ENCODE measurements at places on chromosomes 5 and 9. TPM values are rescaled to one million over a fixed set of nuclear protein-coding genes. Genes with fewer than 3 reads are reported as not detected.

Gene PCSK5
- total RNA-seq = 6.9 TPM

GRCh38 chr9:108621991-108622855, 233.6 kb downstream of the ACTL7B start:
- DNase-seq = no peak
- no peaks in the 10 kb centered on the region for H3K36me3 ChIP-seq
- no peak overlapping the region for H3K4me3 ChIP-seq
- H3K27me3 ChIP-seq = no peaks in the 10 kb centered on the region

Gene TAS2R1
- total RNA-seq = not detected

Gene ARHGEF28
- total RNA-seq = 6.1 TPM

GRCh38 chr9:82271106-82271561, 282.6 kb downstream of the SPATA31D1 start:
- H3K27me3 ChIP-seq = no peaks in the 10 kb centered on the region
- no peak overlapping the region for H3K4me3 ChIP-seq
- no peak for DNase-seq
- 0 out of 2 replicates have a peak, but pooled peaks cover 3% of the 10 kb centered on the region for H3K4me1 ChIP-seq

- no peak overlapping the region for H3K4me3 ChIP-seq
- no peak overlapping the region for H3K27ac ChIP-seq
- H3K27me3 ChIP-seq = no peaks in the 10 kb centered on the region
- no peaks in the 10 kb centered on the region for H3K4me1 ChIP-seq
Measured at GRCh38 chr9:118262191-118262590, 558.0 kb downstream of the TLR4 start.

Gene KIAA1958
- total RNA-seq = 18.5 TPM

- peaks cover 3% of the 10 kb centered on the region for H3K4me1 ChIP-seq
- no peak overlapping the region for H3K27ac ChIP-seq
- H3K27me3 ChIP-seq = peaks cover 23% of the 10 kb centered on the region
- DNase-seq = no peak
Measured at GRCh38 chr9:98583417-98583816, 125.3 kb downstream of the GABBR2 start.

DNA sequence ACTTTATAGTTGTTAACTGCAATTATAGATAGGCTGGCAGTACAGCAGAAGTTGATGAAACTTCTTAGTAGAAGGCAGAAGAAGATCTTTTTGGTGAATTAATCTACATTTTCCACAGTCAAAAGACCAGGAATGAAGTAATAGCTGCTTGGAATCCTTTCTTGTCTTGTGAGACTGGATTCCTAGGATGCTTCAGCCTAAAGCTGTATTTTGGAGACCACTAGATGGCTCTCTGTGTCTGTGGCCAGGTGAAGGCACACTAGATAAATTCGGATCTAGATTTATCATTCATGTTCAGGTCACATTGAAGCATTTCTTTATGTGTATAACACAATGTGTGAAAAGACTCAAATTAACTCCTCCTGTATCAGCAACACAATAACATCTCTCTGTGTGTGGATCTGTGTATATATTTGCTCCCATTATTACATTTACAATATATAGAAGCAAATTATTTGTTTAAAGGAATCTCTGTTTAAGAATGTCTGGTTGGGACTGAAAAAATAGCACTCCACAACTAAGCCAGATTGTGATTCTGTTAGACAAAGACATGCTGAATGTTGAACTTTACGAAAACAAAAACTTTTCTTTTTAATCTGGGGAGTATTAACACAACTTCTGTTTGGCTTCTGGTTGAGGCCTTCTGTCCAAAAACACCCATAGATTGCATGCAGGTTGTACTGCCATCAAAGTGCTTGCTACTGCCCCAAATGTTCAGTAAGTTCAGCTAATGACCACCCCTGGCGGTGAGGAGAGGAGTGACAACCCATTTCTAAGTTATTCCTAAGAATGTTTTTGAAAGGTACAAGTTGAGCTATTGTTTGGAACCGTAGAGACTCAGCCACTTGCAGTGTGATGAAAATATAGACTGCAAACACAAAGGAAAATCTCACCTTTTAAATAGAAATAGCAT, 10.6 kb downstream of the GRIN3A start:
- no peaks in the 10 kb centered on the region for H3K4me1 ChIP-seq
- H3K27ac ChIP-seq = no peak overlapping the region
- no peaks in the 10 kb centered on the region for H3K36me3 ChIP-seq
- no peak overlapping the region for H3K4me3 ChIP-seq
- H3K27me3 ChIP-seq = no peaks in the 10 kb centered on the region

DNA sequence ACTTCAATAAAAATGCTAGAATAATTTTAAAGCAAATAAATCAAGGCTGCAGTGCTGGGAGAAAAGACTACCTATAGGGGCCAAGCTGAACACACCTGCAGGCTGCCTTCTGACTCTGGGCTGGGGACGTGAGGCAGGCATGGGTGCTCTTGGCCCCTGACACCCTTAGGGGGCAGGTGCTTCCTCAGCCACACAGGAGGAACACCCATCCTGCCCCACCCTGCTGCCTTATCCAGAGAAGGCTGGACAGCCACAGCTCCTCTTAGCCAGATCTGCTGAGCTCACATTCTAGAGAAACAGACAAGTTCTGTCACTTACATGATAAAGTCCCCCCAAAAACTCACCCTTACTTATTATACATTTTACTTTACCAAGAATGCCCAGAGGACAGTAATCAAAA, 6.6 kb upstream of the LMX1B start:
- H3K4me3 ChIP-seq = no peak overlapping the region
- no peaks in the 10 kb centered on the region for H3K27me3 ChIP-seq
- no peak overlapping the region for H3K27ac ChIP-seq
- H3K36me3 ChIP-seq = no peaks in the 10 kb centered on the region

DNA sequence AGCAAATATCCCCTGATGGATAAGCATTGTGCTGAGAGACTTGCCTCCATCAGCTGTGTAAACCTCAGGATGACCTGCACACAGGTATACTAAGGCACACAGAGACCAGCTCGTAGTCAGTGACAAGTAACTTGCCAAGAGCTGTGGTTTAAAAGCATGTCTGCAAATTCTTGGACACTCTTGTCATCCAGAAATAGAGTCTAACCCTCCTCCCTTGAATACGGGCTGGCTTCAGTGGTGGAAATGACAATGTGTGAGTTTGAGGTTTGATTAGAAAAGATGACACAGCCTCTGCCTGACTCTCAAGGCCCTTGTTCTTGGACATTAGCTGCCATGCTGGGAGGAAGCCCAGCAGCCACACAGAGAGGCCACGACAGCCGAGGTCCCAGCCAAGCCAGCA, 114.4 kb downstream of the GADD45G start:
- H3K4me3 ChIP-seq = no peak overlapping the region
- peaks cover 6% of the 10 kb centered on the region for H3K27me3 ChIP-seq
- H3K4me1 ChIP-seq = 0 out of 2 replicates have a peak, but pooled peaks cover 3% of the 10 kb centered on the region
- no peak overlapping the region for H3K27ac ChIP-seq

Gene ARHGEF39
- total RNA-seq = 29.8 TPM

Gene GNPDA1
- 45.6 TPM for total RNA-seq

GRCh38 chr9:37251452-37251851, 131.1 kb downstream of the ZCCHC7 start:
- no peaks in the 10 kb centered on the region for H3K36me3 ChIP-seq
- H3K4me3 ChIP-seq = no peak overlapping the region
- DNase-seq = no peak
- no peaks in the 10 kb centered on the region for H3K27me3 ChIP-seq

- no peak overlapping the region for H3K4me3 ChIP-seq
- no peak overlapping the region for H3K27ac ChIP-seq
- H3K27me3 ChIP-seq = no peaks in the 10 kb centered on the region
- no peaks in the 10 kb centered on the region for H3K4me1 ChIP-seq
- no peak for DNase-seq
- no peaks in the 10 kb centered on the region for H3K36me3 ChIP-seq
Measured at GRCh38 chr5:37553720-37554404, 174.7 kb downstream of the WDR70 start.

GRCh38 chr5:54156577-54156976, 153.8 kb downstream of the ARL15 start:
- no peaks in the 10 kb centered on the region for H3K27me3 ChIP-seq
- H3K36me3 ChIP-seq = no peaks in the 10 kb centered on the region
- H3K4me1 ChIP-seq = no peaks in the 10 kb centered on the region

Gene NR2F1
- total RNA-seq = 51.2 TPM

- H3K36me3 ChIP-seq = 0 out of 2 replicates have a peak, but pooled peaks cover 4% of the 10 kb centered on the region
- H3K27ac ChIP-seq = no peak overlapping the region
- H3K27me3 ChIP-seq = no peaks in the 10 kb centered on the region
- DNase-seq = no peak
- peaks cover 8% of the 10 kb centered on the region for H3K4me1 ChIP-seq
- H3K4me3 ChIP-seq = no peak overlapping the region
Measured at GRCh38 chr9:19286634-19287188, 56.2 kb downstream of the DENND4C start.

GRCh38 chr5:59745415-59745863, 148.1 kb downstream of the PDE4D start:
- DNase-seq = no peak
- H3K27ac ChIP-seq = no peak overlapping the region
- no peak overlapping the region for H3K4me3 ChIP-seq
- H3K36me3 ChIP-seq = no peaks in the 10 kb centered on the region

- no peaks in the 10 kb centered on the region for H3K4me1 ChIP-seq
- DNase-seq = peak; percentile 18
- H3K27me3 ChIP-seq = no peaks in the 10 kb centered on the region
- H3K27ac ChIP-seq = no peak overlapping the region
- no peak overlapping the region for H3K4me3 ChIP-seq
Measured at GRCh38 chr5:157665467-157666070, 5.8 kb upstream of the C5orf52 start.

DNA sequence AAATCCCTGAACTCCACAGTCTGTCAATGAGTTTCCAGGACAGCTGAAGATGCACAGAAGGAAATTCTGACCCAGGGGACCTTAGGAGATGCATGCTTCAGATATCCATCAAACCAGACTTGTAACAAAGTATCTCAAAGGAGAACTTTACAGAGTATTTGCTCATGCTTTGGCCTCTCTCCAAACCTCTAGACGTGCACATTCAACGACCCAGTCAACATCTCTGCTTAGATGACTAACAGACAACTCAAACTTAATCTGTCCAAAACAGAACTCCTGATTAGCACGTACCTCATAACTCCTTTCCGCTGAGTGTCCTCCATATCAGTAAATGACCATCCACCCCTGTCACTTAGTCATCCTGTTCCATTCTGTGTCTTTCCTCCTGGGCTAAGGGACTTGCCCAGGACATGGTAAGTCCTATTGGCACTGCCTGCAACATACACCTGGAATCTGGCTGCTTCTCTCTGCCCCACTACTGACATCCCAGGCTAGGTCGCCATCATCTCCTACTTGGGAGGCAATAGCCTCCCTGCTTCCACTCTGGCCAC, 107.4 kb downstream of the LMNB1 start:
- H3K27me3 ChIP-seq = no peaks in the 10 kb centered on the region
- H3K4me3 ChIP-seq = no peak overlapping the region
- H3K4me1 ChIP-seq = peaks cover 12% of the 10 kb centered on the region

- H3K27me3 ChIP-seq = no peaks in the 10 kb centered on the region
- H3K4me1 ChIP-seq = no peaks in the 10 kb centered on the region
- no peak overlapping the region for H3K4me3 ChIP-seq
- no peak overlapping the region for H3K27ac ChIP-seq
Measured at GRCh38 chr5:90359073-90359920, 50.3 kb downstream of the CETN3 start.

GRCh38 chr9:22700171-22700570, 253.5 kb downstream of the DMRTA1 start:
- H3K36me3 ChIP-seq = no peaks in the 10 kb centered on the region
- no peak overlapping the region for H3K4me3 ChIP-seq

DNA sequence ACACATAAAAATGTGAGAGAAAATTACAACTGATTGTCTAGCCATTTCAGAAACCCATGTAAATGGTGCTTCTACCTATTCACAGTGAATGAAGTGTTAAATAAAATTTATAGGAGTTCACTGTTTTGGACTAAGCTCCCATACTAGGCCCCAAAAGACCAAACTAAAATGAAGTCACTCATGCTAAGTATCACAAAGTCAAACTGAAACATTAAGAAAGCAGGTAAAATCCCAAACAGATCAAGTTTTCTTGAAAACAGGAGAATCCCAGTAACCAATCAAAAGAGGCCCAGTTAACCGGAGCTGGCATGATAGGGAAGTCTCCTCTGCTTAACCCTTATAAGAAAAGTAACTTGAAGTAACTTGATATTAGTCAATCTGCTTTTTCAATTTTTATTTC, 35.2 kb upstream of the MYOT start:
- H3K4me3 ChIP-seq = no peak overlapping the region
- no peaks in the 10 kb centered on the region for H3K36me3 ChIP-seq
- no peak overlapping the region for H3K27ac ChIP-seq

Gene MARCOL
- total RNA-seq = not detected

Gene TEK
- 0.15 TPM for total RNA-seq

- H3K4me1 ChIP-seq = peaks cover 50% of the 10 kb centered on the region
- no peaks in the 10 kb centered on the region for H3K27me3 ChIP-seq
- no peaks in the 10 kb centered on the region for H3K36me3 ChIP-seq
- no peak for DNase-seq
- no peak overlapping the region for H3K4me3 ChIP-seq
- no peak overlapping the region for H3K27ac ChIP-seq
Measured at GRCh38 chr5:142547445-142548380, 138.2 kb downstream of the FGF1 start.

DNA sequence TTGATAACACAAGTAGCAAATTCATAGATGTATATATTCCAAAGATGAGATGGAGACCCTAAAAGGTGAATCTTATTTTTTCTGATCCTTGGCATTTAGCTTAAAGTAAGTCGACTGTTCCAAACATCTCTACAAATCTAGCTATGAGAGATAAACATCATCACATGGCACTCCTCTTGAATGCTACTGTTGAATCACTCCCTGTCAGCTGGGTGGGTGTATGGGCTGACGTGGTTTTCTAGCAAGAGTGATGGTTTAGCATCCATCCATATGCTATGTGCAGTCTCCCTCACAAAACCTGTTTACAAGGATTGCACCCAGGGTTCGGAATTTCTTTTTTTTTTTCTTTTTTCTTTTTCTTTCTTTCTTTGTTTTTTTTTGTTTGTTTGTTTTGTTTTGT, 13.8 kb downstream of the ACO1 start:
- no peaks in the 10 kb centered on the region for H3K27me3 ChIP-seq
- H3K36me3 ChIP-seq = no peaks in the 10 kb centered on the region
- DNase-seq = no peak
- H3K4me1 ChIP-seq = peaks cover 4% of the 10 kb centered on the region

DNA sequence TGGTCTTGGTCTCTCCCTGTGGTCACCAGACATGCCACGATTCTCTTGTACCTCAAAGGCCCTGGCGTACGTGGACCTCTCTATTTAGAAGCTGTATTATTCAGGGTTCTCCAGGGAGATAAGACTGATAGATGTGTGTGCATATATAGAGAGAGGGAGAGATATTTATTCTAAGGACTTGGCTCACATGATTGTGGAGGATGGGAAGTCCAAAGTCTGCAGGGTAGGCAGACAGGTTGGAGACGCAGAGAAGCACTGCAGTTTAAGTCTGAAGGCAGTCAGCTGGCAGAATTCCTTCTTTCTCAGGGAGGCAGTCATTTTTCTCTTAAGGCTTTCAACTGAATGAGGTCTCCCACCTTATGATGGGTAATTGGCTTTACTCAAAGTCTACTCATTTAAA, 16.3 kb downstream of the C9orf57 start:
- H3K36me3 ChIP-seq = no peaks in the 10 kb centered on the region
- H3K4me3 ChIP-seq = no peak overlapping the region
- H3K4me1 ChIP-seq = peaks cover 6% of the 10 kb centered on the region
- H3K27me3 ChIP-seq = no peaks in the 10 kb centered on the region

Gene ZDHHC21
- 5.9 TPM for total RNA-seq

- no peak for DNase-seq
- H3K27ac ChIP-seq = no peak overlapping the region
- peaks cover 11% of the 10 kb centered on the region for H3K4me1 ChIP-seq
- no peak overlapping the region for H3K4me3 ChIP-seq
Measured at GRCh38 chr9:70573308-70573707, 158.9 kb upstream of the KLF9 start.
